H7 (cell line): ENCODE measurements at places on chromosomes 16 and 17.

DNA sequence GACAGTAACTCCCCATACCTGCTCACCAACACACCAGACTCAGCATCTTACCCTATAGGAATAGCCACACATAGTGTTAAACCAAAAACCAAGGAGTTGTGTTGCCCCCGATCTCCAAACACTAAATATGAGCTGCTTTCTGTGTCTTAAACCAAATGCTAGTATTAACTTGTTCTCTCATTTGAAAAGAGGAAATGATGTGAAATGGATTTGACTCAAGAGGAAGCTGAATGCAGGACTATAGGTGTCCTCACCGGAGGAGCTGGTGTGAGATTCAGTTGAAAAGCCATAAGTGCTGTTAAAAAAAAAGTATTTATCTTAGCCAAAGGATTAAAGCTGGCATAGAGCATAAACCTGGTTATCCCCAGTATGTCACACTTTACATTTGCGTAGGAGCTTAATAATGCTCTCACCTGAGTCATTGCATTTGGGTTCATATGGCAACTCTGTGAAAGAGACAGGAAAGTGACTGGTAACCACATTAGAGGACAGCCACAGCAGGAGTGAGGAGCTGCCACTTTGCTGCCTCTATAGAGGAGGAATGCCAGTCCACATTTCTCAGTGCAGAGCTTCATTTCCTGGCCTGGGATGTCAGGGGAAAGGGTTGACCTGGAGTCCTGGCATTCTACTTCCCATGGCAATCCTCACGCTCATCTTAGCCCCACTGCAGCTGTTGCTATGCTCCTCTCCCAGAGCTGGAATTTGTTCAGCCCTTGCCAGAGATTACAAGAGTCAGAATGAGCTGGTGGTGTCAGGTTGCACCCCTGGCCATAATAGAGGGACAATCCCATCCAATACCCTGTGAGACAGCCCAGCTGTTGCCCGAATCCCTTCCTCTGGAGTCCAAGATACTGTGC, 143.3 kb upstream of the ANKFN1 start:
- DNase-seq = no peak

GRCh38 chr17:57935833-57936807, 19.1 kb downstream of the CUEDC1 start:
- DNase-seq = peak; percentile 51

GRCh38 chr17:42845556-42845917, 1.2 kb downstream of the AOC2 start:
- peak; percentile 19 for DNase-seq

DNA sequence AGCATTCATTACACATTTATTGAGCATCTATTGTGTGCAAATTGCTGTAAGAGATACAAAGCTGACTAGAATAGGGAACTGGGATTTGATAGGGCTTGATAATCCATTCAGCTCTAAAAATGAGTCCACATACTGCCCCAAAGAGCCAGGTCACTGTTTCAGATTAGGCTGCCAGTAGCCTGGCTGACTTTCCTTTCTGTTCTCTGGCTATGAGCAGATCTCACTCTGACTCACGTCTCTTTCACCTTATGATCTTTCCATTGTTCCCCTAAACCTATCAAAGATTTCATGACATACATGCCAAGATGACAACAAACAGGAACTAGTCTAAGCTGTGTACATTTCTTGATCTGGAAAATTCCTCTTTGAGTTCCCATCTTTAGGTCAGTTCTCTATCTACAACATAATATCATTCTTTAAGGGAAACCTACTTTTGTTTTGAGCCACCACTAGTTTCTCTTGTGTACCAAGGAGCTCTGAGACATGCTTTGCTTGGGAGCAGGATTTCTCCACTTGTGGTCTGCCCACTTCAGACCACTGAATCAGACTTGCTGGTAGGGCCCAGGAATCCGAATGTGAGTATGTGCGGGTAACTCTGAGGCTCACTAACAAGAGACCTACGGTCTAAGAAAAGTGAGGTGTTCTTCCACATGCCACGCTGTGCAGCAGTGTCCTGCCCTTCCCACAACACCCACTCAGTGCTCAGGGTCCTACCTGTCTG, 40.9 kb upstream of the ICAM2 start:
- DNase-seq = no peak

GRCh38 chr16:28105297-28105696, 41.8 kb upstream of the GSG1L start:
- DNase-seq = no peak

DNA sequence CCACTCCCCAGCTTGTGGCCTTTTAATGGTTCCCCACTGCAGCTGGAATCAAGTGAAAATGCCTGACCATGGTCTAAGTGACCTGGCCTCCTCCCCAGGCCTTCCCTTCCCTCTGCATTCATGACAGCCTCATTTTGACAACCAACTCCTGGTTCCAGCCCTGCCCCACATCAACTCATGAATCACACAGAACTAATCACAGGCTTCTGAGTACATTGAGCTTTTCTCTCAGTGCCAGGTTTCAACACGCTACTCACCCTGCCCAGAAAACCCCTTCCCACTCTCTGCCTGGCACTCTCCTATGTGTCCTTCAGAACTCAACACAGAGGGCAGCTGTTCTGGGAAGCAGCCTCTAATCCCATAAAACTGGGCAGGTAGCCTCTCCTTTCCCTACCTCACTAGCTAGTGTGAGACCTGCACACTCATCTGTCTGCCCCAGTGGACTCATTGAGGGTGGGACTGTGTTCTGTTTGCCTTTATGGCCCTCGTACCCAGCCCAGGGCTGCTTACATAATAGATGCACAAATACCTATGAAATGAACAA, 313.6 kb downstream of the GRIN2A start:
- no peak for DNase-seq

DNA sequence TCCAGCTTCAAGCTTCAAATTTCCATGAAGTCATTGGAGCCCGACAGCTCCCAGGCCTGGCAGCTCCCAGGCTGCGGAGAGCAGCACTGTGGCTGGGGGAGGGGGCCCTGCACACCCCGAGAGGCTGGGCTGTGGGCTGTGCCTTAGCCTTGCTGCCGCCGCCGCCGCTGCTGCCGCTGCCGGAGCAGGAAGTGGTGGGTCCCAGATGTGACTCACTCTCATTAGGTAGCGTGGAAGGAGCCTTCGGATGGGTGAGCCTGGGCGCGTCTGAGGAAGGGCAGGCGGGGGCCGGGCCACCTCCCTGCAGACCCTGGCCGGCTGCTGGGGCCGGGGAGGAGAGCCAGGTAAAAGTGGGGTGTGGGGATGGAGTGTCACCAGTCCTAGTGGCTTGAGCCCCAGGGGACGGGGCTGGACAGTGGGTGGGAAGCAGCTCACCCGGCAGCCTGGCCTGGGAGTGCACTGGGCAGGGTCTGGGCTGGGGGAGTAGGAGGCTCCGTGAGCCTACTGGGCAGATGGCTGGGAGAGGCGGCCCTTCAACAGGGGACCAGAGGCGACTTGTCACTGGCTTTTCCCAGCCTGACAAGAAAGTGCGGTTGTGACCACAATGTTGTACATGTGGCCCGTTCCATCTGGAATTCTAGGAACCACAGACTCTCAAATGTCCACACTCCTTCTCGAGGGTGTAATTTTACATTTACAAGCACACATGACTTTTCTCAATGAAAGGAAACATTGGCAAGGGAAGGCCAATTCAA, at the start of gene ADCY7:
Gene ADCY7, plus strand, starts transcription at position 215 of the 755 bp plus-strand sequence. CDS start 21,629 bp downstream, outside the sequence.
- peak; percentile 87 for DNase-seq

DNA sequence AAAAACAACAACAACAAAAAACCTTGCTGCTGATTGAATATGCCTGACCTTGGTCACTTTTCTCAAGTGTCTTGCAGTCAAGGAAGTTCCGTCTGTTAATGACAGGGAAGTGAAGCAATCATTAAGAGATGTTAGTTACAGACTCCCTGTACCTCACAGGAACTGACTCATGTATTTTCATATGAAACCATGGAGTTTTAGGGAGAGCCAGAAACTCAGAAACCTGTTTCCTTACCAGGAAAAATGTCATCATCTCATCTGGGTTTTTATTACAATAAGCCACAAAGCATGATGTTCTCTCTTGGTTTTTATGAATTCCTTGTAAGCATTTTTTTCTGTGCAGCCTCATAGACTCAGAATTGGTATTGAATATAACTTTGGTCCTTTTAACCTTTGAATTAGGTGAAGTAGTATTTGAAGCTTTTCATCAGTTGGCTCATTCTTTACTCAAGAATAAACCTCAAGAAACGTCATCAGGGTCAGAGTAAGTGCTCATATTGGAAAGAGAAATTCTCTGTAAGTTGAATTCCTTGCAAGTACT, 10.3 kb downstream of the LYRM1 start:
- DNase-seq = no peak

DNA sequence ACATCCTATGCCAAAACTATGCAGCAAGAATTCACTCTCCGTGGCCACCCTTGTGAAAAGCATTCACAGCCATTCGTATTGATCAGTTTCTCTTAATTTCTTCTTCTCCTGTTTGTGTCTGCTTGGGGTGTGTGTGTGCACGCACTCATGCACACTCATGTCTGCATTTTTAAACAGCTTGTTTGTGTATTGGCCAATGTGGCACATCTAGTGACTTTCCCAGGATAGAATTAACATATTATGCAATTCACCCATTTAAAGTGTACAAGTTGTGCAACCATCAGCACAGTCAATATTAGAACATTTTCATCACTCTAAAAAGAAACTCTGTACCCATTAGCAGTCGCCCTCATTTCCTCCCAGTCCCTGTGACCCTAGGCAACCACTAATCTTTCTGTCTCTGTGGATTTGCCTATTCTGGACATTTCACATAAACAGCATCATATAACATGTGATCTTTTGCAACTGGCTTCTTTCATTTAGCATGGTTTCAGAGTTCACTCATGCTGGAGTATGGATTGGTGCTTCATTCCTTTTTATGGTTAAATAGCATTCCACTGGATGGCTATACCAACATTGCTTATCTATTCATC, 20.1 kb downstream of the IRX3 start:
- DNase-seq = no peak

- DNase-seq = peak; percentile 86
Measured at GRCh38 chr16:2243031-2243528, 6.8 kb downstream of the DNASE1L2 start.

GRCh38 chr17:76742958-76743357, 5.0 kb downstream of the MFSD11 start:
- no peak for DNase-seq

- peak; percentile 80 for DNase-seq
Measured at GRCh38 chr16:68368301-68368888, 57.6 kb downstream of the PRMT7 start.

- no peak for DNase-seq
Measured at GRCh38 chr16:58338205-58338604, 43.4 kb upstream of the PRSS54 start.

GRCh38 chr16:72264771-72265170, 92.8 kb upstream of the PMFBP1 start:
- no peak for DNase-seq

DNA sequence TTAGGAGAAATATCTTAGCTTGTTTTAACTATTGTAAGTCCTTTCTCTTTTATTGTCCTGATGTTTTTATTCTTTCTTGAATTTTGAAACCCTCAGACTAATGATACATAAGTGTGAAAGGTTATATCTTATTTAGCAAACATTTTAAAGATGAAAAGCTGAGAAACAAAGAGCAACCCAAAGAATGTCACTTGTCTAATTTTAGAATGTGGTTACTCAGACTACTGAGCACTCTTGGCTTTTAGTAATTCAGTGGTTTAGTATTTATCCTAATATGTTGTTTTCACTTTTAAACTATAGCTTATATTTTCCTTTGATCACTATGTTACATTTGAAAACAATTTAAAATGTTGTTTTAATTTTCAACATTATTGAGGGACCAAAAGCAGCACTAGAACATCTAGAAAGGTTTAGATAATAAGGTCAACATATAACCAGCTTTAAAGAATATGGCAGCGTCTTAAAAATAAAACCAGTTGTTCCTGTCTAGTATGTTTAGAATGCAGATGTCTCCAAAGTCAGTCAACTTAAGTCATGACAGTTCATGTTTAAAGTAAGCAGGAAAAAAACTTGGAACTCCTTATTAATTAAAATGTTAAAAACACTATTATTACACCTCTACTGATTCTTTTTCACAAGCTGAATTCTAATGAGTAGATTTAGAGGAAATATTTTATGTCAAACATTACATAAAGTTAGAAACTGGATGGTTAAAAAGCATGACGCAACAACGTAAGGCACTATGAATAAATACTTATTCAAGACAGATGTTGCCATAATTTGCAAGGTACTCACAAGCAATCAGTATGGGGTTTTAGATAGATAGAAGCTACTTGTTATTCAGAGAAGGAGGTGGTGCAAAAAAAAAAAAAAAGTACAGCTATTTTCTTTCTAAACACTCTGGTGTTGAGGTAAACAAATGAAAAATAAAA, 2.4 kb downstream of the MBTD1 start:
- DNase-seq = no peak

- no peak for DNase-seq
Measured at GRCh38 chr16:50881331-50881830, 139.5 kb downstream of the CYLD start.

DNA sequence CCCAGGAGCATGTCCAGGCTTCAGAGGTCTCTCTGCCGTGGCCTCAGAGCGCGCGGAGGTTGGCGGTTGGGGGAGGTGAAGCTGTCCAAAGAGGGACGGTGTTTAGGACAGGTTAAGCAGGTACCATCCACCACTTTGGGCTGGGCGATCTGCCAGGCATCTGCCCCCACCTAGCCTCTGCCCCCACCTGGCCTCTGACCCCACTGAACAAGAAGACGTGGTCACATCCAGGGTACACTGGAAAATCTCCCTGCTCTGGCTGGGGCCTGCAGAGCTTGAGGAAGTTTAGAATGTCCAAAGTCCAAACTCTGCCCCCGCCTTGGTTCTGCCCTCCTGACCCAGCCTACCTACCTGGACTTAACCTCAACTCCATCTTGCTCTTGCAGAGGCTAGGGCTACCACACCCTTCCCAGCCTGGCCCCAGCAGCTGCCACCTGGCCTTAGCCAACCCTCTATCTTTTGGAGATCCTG, 1.6 kb downstream of the ITGA3 start:
- no peak for DNase-seq

GRCh38 chr17:59778996-59779395, 71.5 kb downstream of the VMP1 start:
- DNase-seq = no peak

GRCh38 chr17:4519361-4519788, 20.7 kb downstream of the SPNS2 start:
- peak; percentile 74 for DNase-seq

DNA sequence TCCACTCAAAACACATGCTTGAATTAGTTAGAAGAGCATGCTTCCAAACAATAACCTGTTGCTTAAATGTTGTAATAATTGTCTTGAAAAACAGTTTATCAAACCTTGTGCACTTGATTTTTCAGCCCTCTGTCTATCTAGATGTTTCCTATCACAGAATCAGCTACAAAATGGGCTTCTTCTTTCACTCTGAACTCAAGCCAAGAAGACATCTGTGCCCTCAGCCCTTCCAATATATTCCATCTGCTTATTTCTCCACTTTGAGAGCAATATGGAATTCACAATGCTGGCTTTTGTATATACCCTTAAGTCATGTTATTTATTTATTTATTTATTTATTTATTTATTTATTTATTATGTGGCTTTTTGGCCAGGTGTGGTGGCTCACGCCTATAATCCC, 234.2 kb downstream of the TOX3 start:
- DNase-seq = no peak

DNA sequence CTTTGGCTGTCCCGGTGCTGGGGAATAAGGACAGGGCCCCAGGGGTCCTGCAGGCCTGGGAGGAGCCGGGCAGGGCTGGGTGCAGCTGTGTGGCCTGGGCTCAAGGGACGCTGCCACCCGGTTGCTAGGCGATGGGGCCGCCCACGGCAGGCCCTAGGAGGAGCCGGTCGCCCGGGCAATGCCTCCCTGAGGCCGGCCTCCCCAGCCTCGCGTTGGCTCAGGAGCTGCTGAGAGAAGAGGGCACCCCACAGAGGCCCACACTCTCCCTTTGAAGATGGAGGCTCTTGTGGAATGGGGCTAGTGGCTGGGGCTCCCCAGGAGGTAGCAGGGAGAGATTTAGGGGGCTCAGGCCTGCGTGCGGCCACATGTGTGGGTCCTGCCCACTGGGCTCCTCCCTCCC, at the start of gene CIBAR2:
Gene CIBAR2, minus strand, starts transcription at position 109 of the 400 bp plus-strand sequence. CDS start 120 bp downstream, outside the sequence.
- peak; percentile 91 for DNase-seq
